ENCODE measurements at places on chromosomes 5 and 9. TPM values are rescaled to one million over a fixed set of nuclear protein-coding genes. Genes with fewer than 3 reads are reported as not detected.

The PCDHB13 gene
- 1.0 TPM for total RNA-seq

The PTGS1 gene
- 61.8 TPM for total RNA-seq

The PCDHGA6 gene
- 1.0 TPM for total RNA-seq

The SCGB3A2 gene
- not detected for total RNA-seq

The SH3PXD2B gene
- total RNA-seq, result 30.8 TPM

The CAPSL gene
- not detected for total RNA-seq

The FRMD3 gene
- 0.13 TPM for total RNA-seq

The ALG2 gene
- total RNA-seq, result 42.0 TPM

The KIF4B gene
- total RNA-seq, result 0.08 TPM

Data from epithelial cell of alveolus of lung (primary cell).